ENCODE measurements at places on chromosomes 16 and 17. TPM values are rescaled to one million over a fixed set of nuclear protein-coding genes. Genes with fewer than 3 reads are reported as not detected.

DNA sequence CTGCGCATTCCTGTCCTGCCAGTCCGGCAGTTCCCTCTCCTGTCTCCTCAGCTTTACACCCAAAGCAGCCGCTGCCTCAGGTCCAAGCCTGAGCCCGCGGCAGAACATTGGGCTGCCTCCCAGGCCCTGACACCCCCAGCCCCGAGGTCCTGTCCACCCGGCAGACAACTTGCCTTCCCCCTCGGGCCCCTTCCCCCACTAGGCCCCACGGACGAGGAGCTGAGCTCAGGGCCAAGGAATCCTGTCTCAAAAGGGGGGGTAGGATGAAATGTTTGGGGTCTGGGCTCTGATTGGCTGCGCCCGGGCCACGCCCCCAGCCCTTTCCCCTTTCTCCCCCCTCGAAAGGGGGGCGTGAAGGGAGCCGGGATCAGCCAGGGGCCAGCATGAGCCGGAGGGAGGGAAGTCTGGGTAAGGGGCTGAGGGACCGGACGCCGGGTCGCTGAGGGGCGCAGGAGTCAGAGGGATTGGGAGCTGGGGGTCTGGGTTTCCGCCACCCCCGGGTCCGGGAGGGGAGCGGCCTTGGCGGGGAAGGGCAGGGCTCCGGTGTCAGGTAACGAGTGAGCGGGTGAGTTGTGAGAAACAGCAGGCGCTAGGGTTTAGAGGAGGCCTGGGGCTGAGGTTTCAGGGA is at the start of gene CTF1:
TSS of gene CTF1 (plus strand) at position 354 of the 628 bp plus-strand sequence. CDS start at position 384, 30 bp downstream.
- no peaks in the 10 kb centered on the region for H3K36me3 ChIP-seq
- peak within 1 kb of the TSS; percentile 93 for H3K27ac ChIP-seq
- DNase-seq: peak; percentile 62
- H3K27me3 ChIP-seq: no peaks in the 10 kb centered on the region
- H3K4me3 ChIP-seq: peak within 1 kb of the TSS; percentile 18

DNA sequence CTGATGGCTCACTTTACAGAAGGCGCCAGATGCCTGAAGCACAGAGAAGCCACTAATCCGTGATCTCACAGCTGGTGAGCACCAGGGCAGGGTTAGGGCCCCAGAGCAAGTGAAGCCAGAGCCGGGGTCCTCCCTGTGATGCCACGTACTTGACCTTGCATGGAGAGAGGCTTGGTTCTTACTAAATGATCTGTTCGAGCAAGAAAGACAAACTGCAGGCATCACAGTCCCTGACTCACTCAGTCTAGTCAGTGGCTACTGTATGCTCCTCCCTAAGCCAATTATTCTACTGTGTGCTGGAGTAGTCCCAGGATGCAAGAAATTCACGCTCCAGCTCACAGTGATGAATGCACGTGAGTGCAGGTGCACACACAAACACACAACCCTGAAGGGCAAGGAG is 55.4 kb downstream of the SDK2 start:
- H3K36me3 ChIP-seq: no peaks in the 10 kb centered on the region
- no peak overlapping the region for H3K27ac ChIP-seq
- H3K4me1 ChIP-seq: no peaks in the 10 kb centered on the region
- no peak for DNase-seq
- H3K4me3 ChIP-seq: no peak overlapping the region

GRCh38 chr17:31488264-31488981 is 96.9 kb downstream of the RAB11FIP4 start:
- H3K4me1 ChIP-seq: peaks cover 16% of the 10 kb centered on the region
- peak overlapping the region; percentile 82 for H3K27ac ChIP-seq
- peaks cover 10% of the 10 kb centered on the region for H3K27me3 ChIP-seq

DNA sequence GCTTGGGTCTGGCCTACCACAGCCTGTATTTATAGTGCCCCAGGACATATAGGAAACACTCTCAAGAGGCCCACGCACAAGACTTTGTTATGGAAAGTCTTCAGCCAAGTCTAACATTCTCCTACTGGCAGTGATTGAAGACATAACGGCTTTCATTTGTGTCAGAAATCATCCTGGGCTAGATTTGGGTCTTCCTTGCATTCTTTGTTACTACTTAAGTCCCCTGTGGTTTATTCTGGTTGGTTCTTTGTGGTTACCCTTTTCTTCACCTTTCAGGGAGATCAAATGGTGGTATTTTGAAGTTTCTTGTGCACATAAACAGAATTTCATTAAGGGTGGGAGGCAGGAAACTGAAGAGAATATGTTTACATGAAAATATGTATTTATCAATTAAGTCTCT is 37.7 kb downstream of the REXO5 start:
- H3K36me3 ChIP-seq: no peaks in the 10 kb centered on the region
- H3K4me1 ChIP-seq: no peaks in the 10 kb centered on the region
- H3K4me3 ChIP-seq: no peak overlapping the region
- H3K27me3 ChIP-seq: no peaks in the 10 kb centered on the region
- H3K27ac ChIP-seq: no peak overlapping the region

DNA sequence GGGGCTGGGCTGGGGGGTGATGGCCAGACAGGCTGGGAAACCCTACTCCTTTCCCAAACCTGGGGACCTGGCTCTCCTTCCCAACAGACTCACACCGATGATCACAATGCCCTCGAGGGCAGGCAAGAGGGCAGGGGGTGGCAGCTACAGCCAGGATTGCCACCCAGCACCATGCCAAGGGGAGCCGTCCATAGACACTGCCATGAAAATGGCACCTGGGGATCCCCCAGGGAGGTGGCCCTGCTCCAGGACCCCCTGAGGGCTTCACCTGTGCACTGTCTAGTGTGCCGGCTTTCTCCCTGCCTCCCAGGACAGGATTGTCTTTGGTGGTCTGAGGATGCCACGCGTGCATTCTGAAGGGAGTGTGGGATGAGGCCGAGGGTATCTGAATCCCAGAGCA is 24.6 kb downstream of the RPH3AL start:
- no peaks in the 10 kb centered on the region for H3K36me3 ChIP-seq
- H3K4me3 ChIP-seq: no peak overlapping the region
- no peak for DNase-seq
- H3K27me3 ChIP-seq: no peaks in the 10 kb centered on the region
- no peaks in the 10 kb centered on the region for H3K4me1 ChIP-seq
- no peak overlapping the region for H3K27ac ChIP-seq

GRCh38 chr17:81392909-81393654 is 2.2 kb upstream of the BAHCC1 start:
- peaks cover 13% of the 10 kb centered on the region for H3K27me3 ChIP-seq
- no peaks in the 10 kb centered on the region for H3K36me3 ChIP-seq
- peaks cover 27% of the 10 kb centered on the region for H3K4me1 ChIP-seq
- H3K27ac ChIP-seq: peak overlapping the region; percentile 98

- no peaks in the 10 kb centered on the region for H3K4me1 ChIP-seq
- H3K36me3 ChIP-seq: no peaks in the 10 kb centered on the region
- H3K4me3 ChIP-seq: no peak overlapping the region
- peaks cover 12% of the 10 kb centered on the region for H3K27me3 ChIP-seq
These were observed 12.2 kb upstream of the CDH5 start for GRCh38 chr16:66354034-66354909.

GRCh38 chr17:69435971-69436696 is 21.6 kb downstream of the MAP2K6 start:
- H3K36me3 ChIP-seq: no peaks in the 10 kb centered on the region
- H3K4me3 ChIP-seq: no peak overlapping the region
- no peak overlapping the region for H3K27ac ChIP-seq
- DNase-seq: no peak

GRCh38 chr16:64410306-64410705 is 711.6 kb downstream of the CDH11 start:
- H3K27ac ChIP-seq: no peak overlapping the region
- no peaks in the 10 kb centered on the region for H3K27me3 ChIP-seq
- no peaks in the 10 kb centered on the region for H3K36me3 ChIP-seq
- no peak overlapping the region for H3K4me3 ChIP-seq
- H3K4me1 ChIP-seq: no peaks in the 10 kb centered on the region
- no peak for DNase-seq

DNA sequence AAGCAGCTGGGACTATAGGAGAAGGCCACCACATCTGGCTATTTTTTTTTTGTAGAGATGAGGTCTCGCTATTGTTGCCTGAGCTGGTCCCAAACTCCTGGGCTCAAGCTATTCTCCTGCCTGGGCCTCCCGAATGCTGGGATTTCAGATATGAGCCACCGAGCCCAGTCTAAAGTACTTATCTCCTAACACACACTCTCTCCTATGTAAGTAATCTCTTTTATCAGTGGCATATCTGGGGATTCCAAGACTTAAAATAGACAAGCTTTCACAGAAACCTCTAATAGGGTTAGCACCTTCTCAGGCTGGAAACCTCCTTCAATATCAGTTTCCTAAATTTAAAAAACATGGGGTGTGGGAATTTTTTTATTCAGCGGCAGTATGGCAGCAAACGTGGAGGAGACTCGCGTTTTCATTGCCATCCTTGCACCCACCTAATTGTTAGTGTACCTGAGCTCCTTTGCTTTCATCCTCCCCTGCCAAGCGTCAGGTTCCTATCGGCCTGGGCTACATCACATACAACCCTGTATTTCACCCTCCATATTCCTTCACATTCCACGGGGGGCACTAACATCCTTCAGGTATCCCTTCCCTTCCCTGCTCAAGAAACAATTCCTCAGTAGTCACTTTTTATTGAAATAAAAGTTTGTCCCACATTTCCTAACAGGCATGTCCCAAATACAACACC is 1.1 kb downstream of the EZH1 start:
- H3K36me3 ChIP-seq: no peaks in the 10 kb centered on the region
- H3K27ac ChIP-seq: peak overlapping the region; percentile 93
- H3K27me3 ChIP-seq: no peaks in the 10 kb centered on the region
- peak overlapping the region; percentile 49 for H3K4me3 ChIP-seq

GRCh38 chr17:56808503-56808902 is 25.2 kb downstream of the C17orf67 start:
- H3K4me3 ChIP-seq: no peak overlapping the region
- no peaks in the 10 kb centered on the region for H3K4me1 ChIP-seq
- no peaks in the 10 kb centered on the region for H3K27me3 ChIP-seq
- no peaks in the 10 kb centered on the region for H3K36me3 ChIP-seq
- H3K27ac ChIP-seq: no peak overlapping the region

GRCh38 chr17:80821546-80821945 is 170.1 kb upstream of the CHMP6 start:
- no peaks in the 10 kb centered on the region for H3K27me3 ChIP-seq
- no peak for DNase-seq
- no peaks in the 10 kb centered on the region for H3K4me1 ChIP-seq
- H3K4me3 ChIP-seq: no peak overlapping the region
- no peak overlapping the region for H3K27ac ChIP-seq

DNA sequence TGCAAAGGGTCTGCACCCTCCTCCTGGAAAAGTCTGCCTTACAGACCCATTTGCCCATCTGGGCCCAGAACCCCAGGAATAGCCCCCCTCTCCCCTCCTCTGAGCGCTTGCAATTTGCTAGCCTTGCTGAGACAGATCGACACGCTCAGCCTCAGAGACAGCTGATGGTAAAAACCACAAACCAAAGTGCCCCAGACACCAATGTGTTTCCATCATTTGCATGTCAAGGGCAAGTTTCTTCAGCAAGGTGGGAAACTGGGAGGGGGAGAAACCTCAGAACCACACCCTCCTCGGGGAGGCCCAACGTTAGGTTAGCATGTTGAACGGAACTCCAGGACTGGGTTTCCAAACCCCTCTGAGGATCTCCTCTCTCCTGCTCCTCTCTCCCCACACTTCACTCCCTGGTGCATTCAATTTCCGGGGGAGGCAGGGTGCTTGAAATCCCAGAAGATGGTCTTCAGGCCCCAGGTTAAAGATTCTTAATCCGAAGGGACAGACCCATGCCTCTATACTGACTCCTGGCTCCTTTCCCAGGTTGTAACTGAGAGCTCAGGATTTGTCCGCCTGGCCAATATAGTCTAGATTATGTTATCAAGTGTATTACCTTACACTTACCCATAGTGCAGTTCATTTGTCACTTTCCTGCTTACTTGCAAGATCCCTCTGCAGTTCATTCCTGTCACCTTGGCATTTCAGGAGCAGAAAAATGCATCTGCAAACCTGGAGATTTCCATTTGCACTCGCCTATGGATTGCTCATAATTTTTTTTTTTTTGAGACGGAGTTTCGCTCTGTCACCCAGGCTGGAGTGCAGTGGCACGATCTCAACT is 1.3 kb upstream of the CUEDC1 start:
- peak overlapping the region; percentile 90 for H3K27ac ChIP-seq
- no peaks in the 10 kb centered on the region for H3K27me3 ChIP-seq
- DNase-seq: no peak
- no peaks in the 10 kb centered on the region for H3K36me3 ChIP-seq
- H3K4me3 ChIP-seq: no peak overlapping the region

CHMP6 gene
- total RNA-seq: 107 TPM

WNK4 gene
- 87.6 TPM for total RNA-seq

CLDN7 gene
- 916 TPM for total RNA-seq

KRTAP3-2 gene
- total RNA-seq: not detected

KRT39 gene
- total RNA-seq: not detected

NR1D1 gene
- 4.8 TPM for total RNA-seq

MRPL45 gene
- total RNA-seq: 30.8 TPM

CEP131 gene
- total RNA-seq: 5.7 TPM

SPNS3 gene
- not detected for total RNA-seq

KIFC3 gene
- 46.8 TPM for total RNA-seq

PRDM7 gene
- total RNA-seq: not detected

All from transverse colon (tissue), 4 donors.